Osteoblast (primary cell): ENCODE measurements at places on chromosomes 11 and 22. TPM values are rescaled to one million over a fixed set of nuclear protein-coding genes. Genes with fewer than 3 reads are reported as not detected.

DNA sequence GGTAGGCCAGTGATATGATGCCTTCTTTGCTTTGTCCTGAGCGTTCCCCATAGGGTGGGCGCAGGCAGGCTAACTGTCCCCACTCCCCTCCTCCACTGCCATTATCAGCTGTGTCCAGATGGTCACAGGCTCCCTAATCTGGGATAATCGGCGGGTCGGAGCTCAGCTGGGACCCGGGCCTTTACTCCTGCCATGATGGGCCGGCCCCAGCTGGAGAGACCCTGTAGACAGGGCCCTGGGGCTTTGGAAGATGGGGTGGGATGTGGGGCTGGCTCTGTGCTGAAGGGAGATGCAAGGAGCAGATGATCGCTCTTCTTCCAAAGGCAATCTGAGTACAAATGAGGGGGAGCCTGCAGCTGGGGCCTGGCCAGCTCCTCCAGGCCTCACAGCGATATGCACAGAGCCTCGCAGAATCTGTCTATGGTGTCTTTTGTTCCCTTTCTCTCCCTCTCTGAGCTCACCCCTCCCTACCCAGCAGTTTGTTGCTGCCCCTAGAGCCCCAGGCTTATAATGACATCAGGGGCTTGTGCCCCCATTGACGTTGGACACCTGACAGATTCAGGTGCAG is 11.9 kb downstream of the KLHL35 start:
- H3K4me3 ChIP-seq = no peak overlapping the region
- H3K36me3 ChIP-seq = peaks cover 18% of the 10 kb centered on the region
- H3K4me1 ChIP-seq = peaks cover 22% of the 10 kb centered on the region

GRCh38 chr11:103789952-103790351 is 246.5 kb upstream of the DDI1 start:
- H3K27ac ChIP-seq = no peak overlapping the region
- no peaks in the 10 kb centered on the region for H3K4me1 ChIP-seq
- H3K36me3 ChIP-seq = no peaks in the 10 kb centered on the region
- H3K27me3 ChIP-seq = no peaks in the 10 kb centered on the region
- no peak for DNase-seq
- no peak overlapping the region for H3K4me3 ChIP-seq

DNA sequence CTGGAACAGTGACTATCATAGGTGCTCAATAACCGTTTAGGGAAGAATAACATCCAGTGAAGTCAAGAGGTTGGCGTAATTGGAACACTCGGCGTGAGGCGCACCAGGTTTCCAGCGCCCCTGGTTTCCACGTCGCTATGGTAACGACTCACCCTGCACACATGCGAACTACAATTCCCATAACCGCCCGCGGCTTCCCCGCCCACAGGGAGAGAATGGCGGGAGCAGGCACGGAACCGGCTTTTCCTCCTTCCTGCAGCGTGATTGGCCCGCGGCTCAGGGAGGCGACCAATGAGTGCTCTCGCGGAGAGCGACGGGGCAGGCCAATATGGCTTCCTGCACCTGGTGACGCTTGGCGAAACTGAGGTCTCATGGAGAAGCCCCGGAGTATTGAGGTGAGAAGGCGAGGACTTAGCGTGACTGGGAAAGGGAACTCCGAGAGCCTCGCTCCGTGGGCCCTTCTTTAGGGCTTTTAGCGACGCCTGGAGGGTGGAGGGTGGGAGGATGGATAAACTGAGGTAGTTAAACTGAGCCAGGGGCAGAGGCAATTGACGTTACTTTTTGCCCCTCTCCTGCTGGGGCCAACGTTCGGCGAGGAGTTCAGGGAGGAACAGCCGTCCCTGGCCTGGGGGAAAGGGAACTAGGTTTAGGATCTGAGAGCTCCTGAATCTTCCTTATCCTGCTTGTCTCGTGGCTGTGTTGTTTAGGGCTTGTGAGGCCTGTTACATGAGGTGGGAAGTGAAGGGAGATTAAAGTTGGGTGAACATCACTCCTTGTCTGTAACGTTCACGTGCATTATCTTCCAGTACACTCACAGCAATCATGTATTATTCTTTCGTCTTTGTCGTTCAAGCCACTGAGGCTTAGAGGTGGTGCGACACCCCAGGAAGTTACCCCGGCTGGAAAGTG is at the start of gene L3MBTL2:
L3MBTL2 (plus strand) TSS at position 321 of the 909 bp plus-strand sequence; CDS start at position 372, 51 bp downstream.
- no peaks in the 10 kb centered on the region for H3K27me3 ChIP-seq
- H3K36me3 ChIP-seq = peaks cover 6% of the 10 kb centered on the region
- peak; percentile 100 for DNase-seq
- peak within 1 kb of the TSS; percentile 86 for H3K27ac ChIP-seq
- peaks cover 9% of the 10 kb centered on the region for H3K4me1 ChIP-seq

SLC37A2 gene
- 0.29 and 0.36 TPM in 2 replicates for total RNA-seq

DNA sequence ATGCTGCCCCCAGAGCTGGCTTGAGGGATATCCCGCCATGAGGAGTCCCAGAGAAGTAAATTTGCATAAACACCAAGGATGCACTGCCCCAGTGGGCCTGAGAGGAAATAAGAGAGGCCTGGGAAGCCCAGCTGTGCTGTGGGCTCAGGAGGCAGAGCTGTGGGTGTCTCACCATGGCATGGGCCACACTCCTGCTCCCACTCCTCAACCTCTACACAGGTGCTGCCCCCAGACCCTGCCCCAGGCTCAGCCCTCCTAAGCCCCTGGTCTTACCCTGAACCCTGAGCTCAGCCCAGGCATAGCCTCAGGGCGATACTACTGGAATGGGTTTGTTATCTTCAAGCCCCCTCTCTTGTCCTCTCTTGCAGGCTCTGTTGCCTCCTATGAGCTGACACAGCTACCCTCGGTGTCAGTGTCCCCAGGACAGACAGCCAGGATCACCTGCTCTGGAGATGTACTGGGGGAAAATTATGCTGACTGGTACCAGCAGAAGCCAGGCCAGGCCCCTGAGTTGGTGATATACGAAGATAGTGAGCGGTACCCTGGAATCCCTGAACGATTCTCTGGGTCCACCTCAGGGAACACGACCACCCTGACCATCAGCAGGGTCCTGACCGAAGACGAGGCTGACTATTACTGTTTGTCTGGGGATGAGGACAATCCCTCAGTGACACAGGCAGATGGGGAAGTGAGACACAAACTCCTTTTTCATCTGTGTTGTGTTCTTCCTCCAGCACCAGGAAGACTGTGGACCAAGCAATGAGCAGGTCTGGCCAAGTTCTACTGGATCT is 59.9 kb downstream of the GGTLC2 start:
- no peaks in the 10 kb centered on the region for H3K4me1 ChIP-seq
- no peak overlapping the region for H3K4me3 ChIP-seq
- H3K27me3 ChIP-seq = peaks cover 3% of the 10 kb centered on the region
- DNase-seq = no peak

GRCh38 chr11:42273977-42274376 is 814.5 kb upstream of the LRRC4C start:
- no peaks in the 10 kb centered on the region for H3K27me3 ChIP-seq
- H3K36me3 ChIP-seq = no peaks in the 10 kb centered on the region
- no peak for DNase-seq
- no peaks in the 10 kb centered on the region for H3K4me1 ChIP-seq

OR1S2 gene
- total RNA-seq = not detected in 2 replicates

GRCh38 chr11:67060111-67060522 is 3.5 kb downstream of the RHOD start:
- H3K27ac ChIP-seq = no peak overlapping the region
- H3K4me1 ChIP-seq = peaks cover 20% of the 10 kb centered on the region
- peak; percentile 98 for DNase-seq
- no peaks in the 10 kb centered on the region for H3K36me3 ChIP-seq

- DNase-seq = no peak
- H3K27me3 ChIP-seq = peaks cover 29% of the 10 kb centered on the region
- H3K4me1 ChIP-seq = no peaks in the 10 kb centered on the region
- H3K4me3 ChIP-seq = no peak overlapping the region
Measured at GRCh38 chr22:22348127-22348814, 103.7 kb downstream of the VPREB1 start.

C11orf65 gene
- total RNA-seq = 1.1 and 1.5 TPM in 2 replicates

DNA sequence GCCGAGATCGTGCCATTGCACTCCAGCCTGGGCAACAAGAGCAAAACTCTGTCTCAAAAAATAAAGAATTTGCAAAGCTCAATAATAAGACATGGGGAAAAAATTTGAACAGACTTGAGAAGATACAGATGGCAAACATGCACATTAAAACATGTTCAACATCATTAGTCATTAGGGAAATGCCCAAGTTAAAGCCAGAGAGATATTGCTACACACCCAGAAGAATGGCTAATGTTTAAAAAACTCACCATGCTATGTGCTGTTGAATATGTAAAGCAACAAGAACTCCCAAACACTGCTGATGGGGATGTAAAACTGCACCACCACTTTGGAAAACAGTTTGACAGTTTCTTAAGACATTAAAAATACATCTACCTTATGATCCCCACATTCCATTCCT is 12.6 kb downstream of the LRRC75B start:
- peaks cover 15% of the 10 kb centered on the region for H3K4me1 ChIP-seq
- H3K4me3 ChIP-seq = no peak overlapping the region
- peak; percentile 87 for DNase-seq
- H3K36me3 ChIP-seq = peaks cover 8% of the 10 kb centered on the region

GRCh38 chr22:19757140-19757984 is 3.2 kb upstream of the TBX1 start:
- no peak for DNase-seq
- H3K27me3 ChIP-seq = peaks cover 82% of the 10 kb centered on the region
- H3K27ac ChIP-seq = no peak overlapping the region
- H3K4me3 ChIP-seq = no peak overlapping the region

GRCh38 chr11:111983187-111983986 is 41.8 kb upstream of the DLAT start:
- no peak for DNase-seq
- no peak overlapping the region for H3K27ac ChIP-seq
- H3K4me1 ChIP-seq = peaks cover 5% of the 10 kb centered on the region
- no peaks in the 10 kb centered on the region for H3K27me3 ChIP-seq

DNA sequence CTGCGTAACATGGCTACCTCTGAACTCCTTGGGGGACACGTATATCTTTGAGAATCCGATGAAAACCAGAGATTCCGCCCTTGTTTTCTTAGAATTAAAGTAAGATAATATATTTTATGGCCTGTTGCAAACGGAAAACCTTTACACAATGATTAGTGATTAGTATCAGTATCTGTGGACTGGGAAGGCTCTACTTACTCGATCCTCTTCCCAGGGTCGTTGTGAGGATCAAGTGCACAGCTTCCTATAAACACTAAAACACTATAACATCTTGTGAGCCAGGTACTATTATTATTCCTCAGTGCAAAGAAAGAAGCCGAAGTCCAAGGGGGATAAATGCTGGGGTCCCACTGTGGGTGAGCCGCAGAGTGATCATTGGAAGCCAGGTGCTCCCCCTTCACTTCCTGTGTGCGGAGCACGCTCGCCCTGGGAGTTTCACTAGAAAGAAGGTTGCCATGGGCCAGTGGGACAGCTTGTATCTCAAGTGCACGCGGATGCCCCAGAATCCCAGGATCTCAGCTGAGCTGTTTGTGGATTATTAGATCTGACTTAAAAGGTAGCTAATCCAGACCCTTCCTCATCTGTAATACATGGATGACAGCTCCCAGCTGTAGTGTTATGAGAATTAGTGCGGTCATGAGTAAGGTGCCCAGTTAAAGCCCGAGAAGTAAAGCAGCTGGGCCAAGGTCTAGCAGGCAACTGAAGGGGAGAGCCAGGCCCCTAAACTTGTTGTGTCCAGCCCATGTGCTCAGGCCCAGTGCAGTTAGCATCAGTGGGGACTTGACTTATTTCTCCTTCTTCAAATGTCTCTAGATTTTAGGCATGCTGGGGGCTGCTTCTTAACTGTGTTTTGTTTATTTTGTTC is 839 bp downstream of the CBY1 start:
- peaks cover 17% of the 10 kb centered on the region for H3K4me1 ChIP-seq
- DNase-seq = peak; percentile 58

- H3K27me3 ChIP-seq = no peaks in the 10 kb centered on the region
- no peak overlapping the region for H3K4me3 ChIP-seq
- no peaks in the 10 kb centered on the region for H3K36me3 ChIP-seq
- no peak for DNase-seq
- H3K4me1 ChIP-seq = no peaks in the 10 kb centered on the region
Measured at GRCh38 chr11:14054116-14055107, 91.9 kb downstream of the SPON1 start.

TRIM29 gene
- under 0.01 and 0.36 TPM in 2 replicates for total RNA-seq

DNA sequence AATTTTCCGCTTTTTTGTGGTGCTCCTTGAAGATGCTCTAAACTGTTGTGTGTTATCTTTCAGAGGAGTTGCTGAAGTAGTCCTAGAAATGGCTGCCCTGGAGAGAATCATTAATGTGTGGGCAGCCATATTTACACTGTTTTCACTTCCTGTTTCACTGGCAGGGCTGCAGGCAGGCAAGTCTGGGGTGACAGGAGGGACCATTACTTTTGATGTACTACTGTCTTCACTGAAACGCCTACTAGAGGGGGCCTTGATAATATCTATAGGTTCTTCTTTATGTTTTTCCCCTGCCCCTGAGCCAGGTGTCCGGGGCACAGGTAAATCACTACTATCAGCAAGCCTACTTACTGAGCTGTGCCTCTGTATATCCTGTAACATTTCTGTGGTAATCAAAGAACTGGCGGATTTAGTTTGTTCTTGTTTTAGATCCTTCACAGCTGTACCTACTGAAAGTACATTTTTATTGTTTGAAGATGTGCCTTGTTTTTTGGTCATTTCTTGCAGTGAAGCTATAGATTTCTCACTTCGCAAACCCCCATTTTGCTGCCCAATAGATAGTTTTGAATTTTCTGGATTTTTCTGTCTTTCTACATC is 39.7 kb downstream of the ACAT1 start:
- H3K4me1 ChIP-seq = no peaks in the 10 kb centered on the region
- H3K36me3 ChIP-seq = peaks cover 42% of the 10 kb centered on the region
- H3K27ac ChIP-seq = no peak overlapping the region
- H3K27me3 ChIP-seq = no peaks in the 10 kb centered on the region

DNA sequence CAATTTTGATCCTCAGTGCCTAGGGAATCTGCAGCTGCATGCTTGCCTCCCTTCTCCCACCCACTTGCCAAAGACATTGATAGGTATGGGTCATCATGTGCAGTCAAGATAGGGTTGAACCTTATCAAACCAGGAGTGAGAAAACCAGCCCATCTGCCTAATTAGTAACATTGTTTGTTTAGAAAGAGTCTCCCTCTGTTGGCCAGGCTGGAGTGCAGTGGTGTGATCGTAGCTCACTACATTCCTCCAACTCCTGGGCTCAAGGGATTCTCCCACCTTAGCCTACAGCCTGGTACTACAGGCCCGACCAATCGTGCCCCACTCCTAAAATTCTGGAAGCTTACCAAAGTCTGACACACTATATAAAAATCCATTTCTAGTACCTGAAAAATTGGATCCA is 4.6 kb downstream of the C11orf71 start:
- no peaks in the 10 kb centered on the region for H3K27me3 ChIP-seq
- H3K4me3 ChIP-seq = no peak overlapping the region
- peaks cover 24% of the 10 kb centered on the region for H3K4me1 ChIP-seq
- DNase-seq = no peak

DNA sequence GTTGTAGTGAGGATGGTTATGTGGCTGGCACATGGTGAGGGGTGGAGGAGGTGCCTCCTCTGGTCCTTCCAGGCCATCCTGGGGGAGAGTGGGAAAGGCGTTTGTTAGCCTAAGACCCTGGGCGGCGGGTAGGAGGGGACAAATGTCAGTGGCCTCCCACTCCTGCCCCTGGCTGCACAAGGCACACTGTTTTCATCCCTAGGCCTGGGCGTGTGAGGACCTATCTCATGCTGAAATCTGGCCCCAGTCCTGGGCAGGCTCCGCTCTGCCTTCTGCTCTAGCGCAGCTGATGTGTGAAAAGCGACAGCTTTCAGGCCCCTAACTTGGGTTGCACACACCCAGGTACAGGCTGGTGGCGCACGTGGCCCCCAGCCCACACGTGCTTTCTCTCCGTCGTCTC is 32.1 kb downstream of the DAGLA start:
- no peak overlapping the region for H3K27ac ChIP-seq
- no peak for DNase-seq
- H3K4me3 ChIP-seq = no peak overlapping the region
- H3K4me1 ChIP-seq = peaks cover 4% of the 10 kb centered on the region
- H3K27me3 ChIP-seq = no peaks in the 10 kb centered on the region

- no peaks in the 10 kb centered on the region for H3K4me1 ChIP-seq
- no peaks in the 10 kb centered on the region for H3K27me3 ChIP-seq
- H3K36me3 ChIP-seq = peaks cover 23% of the 10 kb centered on the region
- H3K27ac ChIP-seq = no peak overlapping the region
Measured at GRCh38 chr11:9741260-9741659, 77.4 kb downstream of the SWAP70 start.
